ENCODE measurements at places on chromosomes 3 and 15. TPM values are rescaled to one million over a fixed set of nuclear protein-coding genes. Genes with fewer than 3 reads are reported as not detected.
A peak's percentile ranks its signal among the peaks of the same experiment; 100 is the strongest.

Gene ZBBX
- polyA plus RNA-seq, result not detected

Gene GUCA1C
- polyA plus RNA-seq, result not detected

Gene TEX55
- polyA plus RNA-seq, result not detected

Gene C3orf22
- polyA plus RNA-seq, result 0.35 TPM

Gene C2CD4B
- 3.2 TPM for polyA plus RNA-seq

- no peak for DNase-seq
Measured at GRCh38 chr3:147875498-147875897, 466.3 kb downstream of the ZIC1 start.

- no peak for DNase-seq
Measured at GRCh38 chr3:100317912-100318311, 16.6 kb upstream of the NIT2 start.

- DNase-seq, result no peak
Measured at GRCh38 chr15:69436951-69437350, 15.7 kb upstream of the RPLP1 start.

GRCh38 chr3:78863306-78864203 lies 904.2 kb downstream of the ROBO1 start:
- peak; percentile 43 for DNase-seq

DNA sequence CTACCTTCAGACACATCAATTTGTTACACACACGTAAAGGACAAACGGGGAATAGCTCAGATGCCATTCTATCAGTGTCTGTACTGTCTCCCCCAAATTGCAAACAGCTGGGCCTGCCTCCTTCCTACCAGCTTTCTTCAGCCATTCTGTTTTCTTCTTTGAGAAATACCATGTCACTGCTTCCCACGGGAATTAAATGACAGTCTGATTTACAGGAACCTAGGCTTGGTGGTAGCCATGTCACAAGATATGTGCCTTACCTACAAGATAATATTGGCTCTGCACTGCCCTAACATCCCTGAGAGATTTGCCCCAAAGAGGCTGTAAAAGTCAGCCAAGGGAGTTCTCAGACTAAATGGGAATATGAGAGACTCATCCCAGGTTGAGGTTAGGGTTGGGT lies 308.3 kb downstream of the LRTM1 start:
- DNase-seq, result no peak

DNA sequence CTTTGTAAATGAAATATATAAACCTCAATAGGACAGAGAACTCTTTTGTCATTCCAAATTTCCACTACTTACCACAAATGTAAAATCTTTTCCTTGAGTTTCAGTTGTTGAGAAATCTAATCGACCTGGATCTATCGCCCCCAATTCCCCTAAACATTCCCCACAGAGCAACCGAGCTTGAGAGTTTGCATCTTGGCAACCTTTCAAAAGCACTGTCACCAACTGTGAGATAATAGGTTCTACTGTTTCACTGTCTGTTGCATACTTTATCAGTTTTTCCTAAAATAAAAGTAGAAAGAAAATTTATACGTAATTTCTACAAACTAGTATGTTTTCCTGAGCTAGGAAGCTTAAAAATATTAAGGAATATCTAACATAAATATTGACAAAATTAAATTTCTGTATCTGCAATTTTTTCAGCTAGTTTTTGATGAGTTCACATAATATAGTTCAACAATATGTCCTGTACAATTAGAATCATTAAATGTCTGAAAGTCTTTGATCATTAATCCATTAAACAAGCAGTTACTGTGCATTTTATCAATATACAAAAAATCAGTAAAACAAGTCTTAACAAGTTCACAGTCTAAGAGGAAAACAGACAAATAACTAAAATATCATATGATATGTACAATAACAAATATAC lies 54.5 kb downstream of the ATR start:
- no peak for DNase-seq

- no peak for DNase-seq
Measured at GRCh38 chr3:37477275-37477674, 302.9 kb upstream of the LRRFIP2 start.

DNA sequence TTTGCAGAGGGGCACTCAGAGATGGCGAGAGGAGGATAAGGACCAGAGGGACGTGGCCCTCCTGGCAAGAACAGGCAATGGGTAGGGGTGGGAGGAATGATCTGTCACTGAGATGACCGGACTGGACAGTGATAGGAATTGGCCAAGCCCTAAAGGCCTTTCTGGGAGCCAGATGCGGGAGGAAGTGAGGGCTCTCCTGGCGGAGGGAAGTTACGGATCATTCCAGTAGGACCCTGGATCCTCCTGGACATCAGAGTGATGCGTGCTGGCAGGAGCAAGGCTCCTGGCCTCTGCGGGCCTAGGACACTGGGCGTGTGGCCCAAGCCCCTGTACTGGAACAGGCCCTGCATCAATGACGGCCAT lies 23.4 kb downstream of the KIF7 start:
- DNase-seq, result no peak

GRCh38 chr3:188523291-188523690 lies 369.3 kb downstream of the LPP start:
- DNase-seq, result no peak

- DNase-seq, result no peak
Measured at GRCh38 chr3:61613666-61614065, 52.3 kb downstream of the PTPRG start.

GRCh38 chr15:95624616-95625361 lies 705.7 kb upstream of the NR2F2 start:
- DNase-seq, result no peak

DNA sequence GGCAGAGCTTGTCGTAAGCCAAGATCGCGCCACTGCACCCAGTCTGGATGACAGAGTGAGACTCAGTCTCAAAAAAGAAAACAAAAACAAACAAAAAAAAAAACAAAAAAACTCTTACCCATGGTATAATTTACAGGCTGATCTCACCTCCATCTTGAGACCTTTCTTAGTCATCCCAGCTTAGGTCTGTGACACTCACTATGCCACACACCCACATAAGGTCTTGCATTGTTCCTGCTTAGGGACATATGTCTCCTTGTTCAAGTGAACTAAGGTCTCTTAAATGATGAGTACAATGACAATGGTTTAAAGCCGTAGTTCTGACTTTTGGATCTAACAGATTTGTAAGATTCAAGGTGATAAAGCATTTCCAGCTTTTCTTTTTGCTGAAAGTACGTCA lies 360.2 kb upstream of the ARHGEF26 start:
- no peak for DNase-seq

- DNase-seq, result no peak
Measured at GRCh38 chr3:125211523-125212090, 941 bp downstream of the SLC12A8 start.

DNA sequence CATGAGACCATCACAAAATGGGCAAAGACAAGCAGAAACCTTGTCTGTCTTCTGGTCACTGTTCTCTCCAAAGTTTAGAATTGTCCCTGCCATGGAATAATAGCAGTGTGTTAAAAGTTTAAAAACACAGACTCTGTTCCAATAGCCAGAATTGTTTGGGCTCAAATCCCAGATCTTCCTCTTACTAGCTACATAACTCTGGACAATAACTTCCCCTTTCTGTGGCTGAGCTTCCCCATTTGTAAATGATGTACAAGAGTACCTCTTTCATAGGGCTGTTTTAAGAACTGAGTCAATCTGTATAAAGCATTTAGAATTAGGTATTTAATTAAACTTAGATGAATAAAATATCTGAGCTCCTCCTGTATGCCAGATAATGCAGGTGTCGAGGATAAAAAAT lies 623.0 kb downstream of the NTRK3 start:
- DNase-seq, result peak; percentile 90

GRCh38 chr3:195555110-195555509 lies 12.0 kb upstream of the PPP1R2 start:
- DNase-seq, result no peak

DNA sequence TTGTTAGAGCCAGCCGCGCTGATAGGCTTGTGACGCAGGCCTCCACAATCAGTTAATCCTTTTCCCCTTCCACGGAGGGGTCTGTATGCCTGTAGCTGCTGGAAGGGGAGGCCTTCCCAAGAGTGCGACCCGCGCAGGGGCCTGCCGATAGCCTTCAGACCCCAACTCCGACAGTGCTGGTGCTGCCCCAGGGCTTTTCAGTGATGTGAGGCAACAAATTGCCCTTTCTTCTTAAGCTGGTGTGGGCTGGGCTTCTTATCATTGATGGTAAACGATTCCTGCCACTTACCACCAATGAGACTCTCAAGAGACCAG lies 143.4 kb downstream of the CHSY1 start:
- DNase-seq, result no peak

DNA sequence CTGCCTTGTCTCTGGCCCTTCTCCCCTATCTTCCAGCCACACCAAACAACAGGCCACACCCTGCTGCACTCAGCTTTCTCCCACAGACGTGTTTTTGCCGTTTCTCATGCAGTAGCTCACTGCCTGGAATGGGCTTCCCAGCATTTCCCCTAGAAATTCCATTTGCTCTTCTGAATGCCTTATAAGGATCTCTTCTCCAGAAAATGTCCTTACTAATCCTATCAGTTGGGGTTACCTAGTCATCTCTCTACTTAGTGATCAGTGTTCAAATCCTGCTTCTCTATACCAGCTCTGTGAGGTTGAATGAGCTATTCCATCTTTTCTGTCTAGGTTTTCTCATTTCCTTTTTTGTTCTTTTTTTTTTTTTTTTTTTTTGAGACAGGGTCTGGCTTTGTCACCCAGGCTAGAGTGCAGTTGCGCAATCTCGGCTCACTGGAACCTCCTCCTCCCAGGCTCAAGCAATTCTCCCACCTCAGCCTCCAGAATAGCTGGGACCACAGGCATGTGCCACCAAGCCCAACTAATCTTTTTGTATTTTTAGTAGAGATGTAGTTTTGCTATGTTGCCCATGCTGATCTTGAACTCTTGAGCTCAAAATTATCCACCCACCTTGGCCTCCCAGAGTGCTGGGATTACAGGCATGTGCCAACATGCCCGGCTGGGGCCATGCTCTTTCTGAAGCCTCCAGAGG lies 98.2 kb upstream of the CHD2 start:
- no peak for DNase-seq

- DNase-seq, result peak; percentile 31
Measured at GRCh38 chr3:61872077-61872706, 310.8 kb downstream of the PTPRG start.

GRCh38 chr3:69012800-69013252 lies 658 bp downstream of the EOGT start:
- peak; percentile 75 for DNase-seq

- DNase-seq, result no peak
Measured at GRCh38 chr3:192906940-192907339, 10.7 kb downstream of the MB21D2 start.

DNA sequence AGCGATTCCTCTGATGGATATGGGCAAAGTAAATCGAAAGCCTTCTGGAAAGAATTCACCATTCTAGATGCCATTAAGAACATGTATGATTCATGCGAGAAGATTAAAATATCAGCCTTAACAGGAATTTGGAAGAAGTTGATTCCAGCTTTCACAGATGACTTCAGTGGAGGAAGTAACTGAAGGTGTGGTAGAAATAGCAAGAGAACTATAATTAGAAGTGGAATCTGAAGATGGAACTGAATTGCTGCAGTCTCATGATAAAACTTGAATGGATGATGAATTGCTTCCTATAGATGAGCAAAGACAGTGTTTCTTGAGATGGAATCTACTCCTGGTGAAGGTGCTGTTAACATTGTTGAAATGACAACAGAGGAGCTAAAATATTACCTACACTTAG lies 30.1 kb upstream of the TBC1D23 start:
- DNase-seq, result no peak

DNA sequence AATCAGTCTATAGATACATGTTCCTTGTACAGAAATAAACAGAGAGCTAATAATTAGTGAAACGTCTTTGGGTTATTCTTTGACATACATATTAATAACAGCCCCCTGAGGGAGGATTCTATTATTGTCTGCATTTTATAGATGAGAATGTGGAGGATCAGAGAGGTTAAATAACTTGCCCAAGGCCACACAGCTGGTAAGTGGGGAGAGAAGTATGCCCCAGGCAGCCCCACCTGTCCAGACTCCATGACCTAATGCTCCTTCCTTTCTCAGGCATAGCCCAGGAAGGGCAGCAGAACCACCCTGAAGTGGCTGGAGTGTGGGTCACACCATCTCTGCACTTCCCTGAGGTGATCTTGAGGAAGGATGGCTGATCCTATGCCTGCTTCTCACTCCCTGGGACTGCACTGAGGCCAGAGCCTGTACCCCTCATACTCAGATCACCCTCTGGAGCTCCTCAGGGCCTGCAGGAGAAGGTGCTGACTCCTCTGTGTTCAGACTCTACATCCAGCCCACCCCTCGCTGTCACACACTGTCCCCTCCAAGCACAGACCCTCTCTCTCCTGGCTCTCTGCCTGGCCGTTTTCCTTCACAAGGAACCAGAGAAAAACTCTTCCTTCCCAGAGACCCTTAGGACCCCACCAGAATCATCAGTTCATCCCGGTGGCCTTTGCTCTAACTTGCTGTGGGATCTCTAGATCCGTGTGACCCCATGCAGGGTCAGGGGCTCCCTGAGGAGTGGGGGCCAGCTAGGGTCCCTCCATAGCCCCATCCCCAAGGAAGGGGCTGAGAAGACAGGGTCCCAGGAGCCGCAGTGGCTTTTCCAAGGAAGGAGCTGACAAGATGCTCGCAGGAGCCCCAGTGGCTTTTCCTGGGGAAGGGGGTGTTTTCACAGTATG lies 4.4 kb upstream of the HHATL start:
- DNase-seq, result no peak

Data from muscle of leg (tissue), 16 donors.